ENCODE measurements at places on chromosomes 11 and 22.

DNA sequence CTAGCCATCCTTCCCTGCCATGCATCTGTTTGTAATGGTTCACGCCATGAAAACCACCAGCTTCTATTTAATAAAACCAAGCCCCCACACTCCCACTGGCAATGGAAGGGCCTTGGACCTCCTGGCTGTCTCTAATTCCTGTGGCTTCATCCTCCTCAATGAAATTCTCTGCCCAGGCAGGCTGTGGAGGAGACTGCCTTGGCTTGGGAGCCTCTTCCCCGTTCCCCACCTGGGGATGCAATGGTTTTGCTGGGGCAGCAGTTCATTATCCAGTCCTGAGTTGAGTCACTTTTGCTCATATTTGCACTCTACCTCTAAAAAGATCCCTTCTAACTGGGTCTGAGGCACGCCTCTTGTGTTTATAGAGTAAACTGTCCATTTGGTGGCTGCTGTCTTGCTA is 515.8 kb downstream of the NTM start:
- no peak for DNase-seq

DNA sequence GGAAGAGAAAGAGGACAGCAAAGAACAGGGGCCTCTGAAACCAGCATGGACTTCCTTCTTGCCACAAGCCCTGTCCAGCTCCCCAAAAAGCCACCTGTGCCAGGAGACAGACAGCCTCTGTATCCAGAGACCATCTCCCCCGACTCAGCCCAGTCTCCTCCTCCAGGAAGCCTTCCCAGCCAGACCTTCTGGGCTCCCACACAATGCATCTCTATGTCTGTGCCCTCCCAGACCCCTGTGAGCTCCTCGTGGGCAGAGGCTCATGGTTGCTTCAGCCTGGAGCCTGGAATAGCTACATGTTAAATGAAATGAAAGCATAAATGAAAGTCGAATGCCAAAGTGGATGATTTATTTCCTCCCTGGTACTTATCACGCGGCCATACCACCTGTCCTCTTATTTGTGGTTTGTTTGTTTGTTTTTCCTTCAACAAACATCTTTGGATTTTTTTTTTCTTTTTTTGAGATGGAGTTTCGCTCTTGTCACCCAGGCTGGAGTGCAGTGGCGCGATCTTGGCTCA is 7.3 kb upstream of the ARAP1 start:
- no peak for DNase-seq

DNA sequence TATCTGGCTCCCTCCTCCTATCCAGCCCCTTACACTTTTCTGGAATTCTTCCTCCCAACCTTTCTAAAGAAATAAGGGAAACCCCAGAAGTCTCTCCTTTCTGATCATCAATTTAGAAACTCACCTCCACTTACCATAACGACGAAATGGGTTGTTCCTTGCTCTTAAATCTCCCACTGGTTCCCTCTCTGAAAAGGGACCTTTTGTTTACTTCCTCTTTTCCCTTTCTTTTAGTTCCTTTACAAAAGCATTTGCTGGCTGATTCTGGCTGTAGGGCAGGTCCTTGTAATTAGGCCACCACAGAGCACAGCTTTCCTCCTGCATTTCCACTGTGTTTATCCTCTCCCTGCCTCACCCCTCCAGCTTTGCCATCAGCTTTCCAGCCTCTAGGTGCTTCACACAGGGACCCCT is 12.0 kb downstream of the JAML start:
- DNase-seq, result no peak

DNA sequence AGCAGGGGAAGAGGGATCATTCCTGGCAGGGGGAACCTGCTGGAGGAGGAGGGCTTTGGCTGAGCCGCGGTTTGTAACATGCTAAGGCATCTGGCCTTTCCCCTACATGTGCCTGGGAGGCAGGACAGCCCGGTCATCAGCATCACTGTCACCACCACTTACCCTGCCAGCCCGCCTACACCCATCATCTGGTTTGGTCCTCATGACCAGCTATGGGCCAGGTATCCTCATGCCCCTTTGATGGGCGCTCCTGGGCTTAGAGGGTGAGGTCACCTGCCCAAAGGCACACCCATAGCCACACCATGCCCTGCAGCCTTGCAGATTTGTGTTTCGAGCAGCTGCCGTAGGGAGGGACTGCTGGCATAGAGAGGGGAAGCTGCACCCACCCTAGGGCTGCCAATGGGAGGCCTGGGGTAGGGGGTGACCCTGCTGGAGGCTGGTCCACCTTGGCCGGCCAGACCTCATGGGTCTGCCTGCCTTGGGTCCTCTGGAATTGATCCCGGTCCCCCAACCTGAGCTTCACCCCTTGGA is 2.6 kb downstream of the MRGPRF start:
- no peak for DNase-seq

- no peak for DNase-seq
These were observed 108.7 kb upstream of the SNX19 start for GRCh38 chr11:131025020-131025419.

- no peak for DNase-seq
These were observed 33.2 kb downstream of the BTBD10 start for GRCh38 chr11:13429836-13430235.

DNA sequence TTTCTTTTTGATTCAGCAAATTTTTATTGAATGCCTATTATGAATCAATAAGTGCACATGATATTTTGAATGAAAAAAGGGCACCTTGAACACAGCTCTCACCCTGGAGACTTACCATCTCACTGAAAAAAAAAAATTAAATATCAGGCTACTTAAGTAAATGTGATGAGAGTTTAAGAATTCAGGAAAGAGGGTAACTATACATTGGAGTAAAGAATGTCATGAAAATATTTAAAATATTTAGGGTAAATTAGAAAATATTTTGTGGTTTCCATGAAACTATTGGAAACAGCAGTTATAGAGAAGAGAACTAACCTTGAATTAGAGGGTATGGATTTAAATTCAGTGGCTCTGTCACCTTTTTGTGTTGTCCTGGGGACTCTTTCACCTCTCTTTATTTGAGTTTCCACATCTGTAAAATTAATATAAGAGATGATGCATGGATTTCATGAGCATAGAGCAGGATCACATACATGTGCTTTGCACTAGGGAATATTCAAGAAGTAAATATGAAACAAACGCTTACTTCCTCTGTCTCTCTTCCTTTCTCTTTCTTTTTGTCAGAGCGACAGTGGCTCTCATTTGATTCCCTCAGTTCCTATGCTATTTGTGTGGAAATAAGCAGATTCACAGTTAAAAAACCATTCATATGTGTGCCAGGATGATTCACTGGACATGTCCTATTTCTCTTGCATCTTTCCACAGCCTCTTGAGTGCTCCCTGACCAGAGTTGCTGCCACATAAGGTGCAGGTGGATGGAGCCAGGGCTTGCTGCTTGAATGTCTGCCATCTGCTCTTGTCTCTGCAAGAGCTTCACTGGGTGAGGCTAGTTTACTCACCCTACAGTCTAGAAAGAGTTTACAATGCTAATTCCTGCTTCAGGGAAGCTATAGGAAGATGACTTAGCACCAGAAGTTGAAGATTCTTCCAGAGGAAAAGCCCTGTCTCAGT is 533.1 kb downstream of the ETS1 start:
- no peak for DNase-seq

- DNase-seq, result no peak
These were observed 115.2 kb upstream of the TOP3B start for GRCh38 chr22:22097727-22098228.

DNA sequence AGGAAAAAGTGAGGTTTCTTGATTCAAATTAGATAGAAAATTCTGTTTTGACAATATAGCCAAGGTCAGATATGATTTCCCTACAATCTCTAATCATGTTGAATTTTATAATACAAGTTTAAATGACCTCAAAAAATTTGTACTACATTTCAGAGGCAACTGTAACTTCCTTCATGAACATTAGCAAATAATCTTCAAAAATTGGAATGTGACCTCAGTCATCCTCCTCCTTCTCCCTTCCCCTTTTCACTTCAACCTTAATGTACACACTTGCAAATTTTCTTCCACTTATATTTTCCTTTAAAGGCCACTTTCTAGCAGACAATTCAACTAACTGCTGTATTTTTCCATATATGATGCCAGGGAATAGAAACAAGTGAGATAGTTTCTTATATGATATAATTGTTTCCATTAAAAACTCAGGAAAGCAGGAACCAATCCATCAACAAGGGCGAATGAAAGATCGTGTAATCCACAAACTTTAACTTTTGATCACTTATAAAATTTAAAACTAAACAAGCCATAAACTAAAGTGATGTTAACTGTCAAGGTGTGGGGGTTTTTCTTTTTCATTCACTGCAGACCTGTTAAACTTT is 60.3 kb downstream of the MAML2 start:
- DNase-seq, result no peak

DNA sequence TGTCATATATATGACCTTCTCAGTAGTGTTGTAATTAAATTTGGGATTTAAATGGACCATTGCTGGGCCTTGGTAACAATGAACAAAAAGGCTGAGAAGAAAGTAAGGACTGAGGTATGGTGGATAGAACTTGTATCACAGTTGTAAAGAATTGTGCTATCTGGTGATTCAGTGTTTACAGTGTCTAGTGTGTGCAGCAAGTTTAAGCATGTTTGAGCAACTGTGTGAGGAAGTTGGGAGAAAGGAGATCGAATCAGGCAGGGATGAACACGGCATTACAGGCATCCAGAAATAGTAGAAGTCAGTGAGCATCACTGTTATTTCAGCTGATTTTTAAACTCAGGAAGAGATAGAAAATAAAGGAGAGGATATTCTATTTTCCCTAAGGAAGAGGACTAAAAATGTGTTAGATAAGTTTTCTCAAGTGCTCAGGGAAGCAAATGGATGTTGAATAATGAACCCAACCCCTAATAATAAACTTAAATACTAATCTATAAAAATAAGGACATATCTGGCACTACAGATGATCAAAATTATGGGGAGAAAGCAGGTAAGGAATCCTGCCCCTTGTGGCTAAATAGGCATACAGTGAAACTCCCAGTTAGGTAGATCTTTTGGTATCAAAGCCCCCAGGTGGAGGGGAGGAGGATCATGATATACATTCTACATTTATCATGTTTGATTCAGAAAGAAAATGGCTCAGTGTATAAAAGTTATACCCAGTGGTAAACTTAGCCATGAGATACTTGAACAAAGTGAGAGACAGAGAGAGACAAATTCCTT is 361.0 kb upstream of the ANO3 start:
- DNase-seq, result no peak

GRCh38 chr11:109697140-109697843 is 275.3 kb downstream of the C11orf87 start:
- DNase-seq, result no peak

GRCh38 chr11:58577555-58578135 is 1.2 kb upstream of the ZFP91 start:
- peak; percentile 62 for DNase-seq

- DNase-seq, result no peak
These were observed 154.3 kb upstream of the NCAM1 start for GRCh38 chr11:112806876-112807275.

DNA sequence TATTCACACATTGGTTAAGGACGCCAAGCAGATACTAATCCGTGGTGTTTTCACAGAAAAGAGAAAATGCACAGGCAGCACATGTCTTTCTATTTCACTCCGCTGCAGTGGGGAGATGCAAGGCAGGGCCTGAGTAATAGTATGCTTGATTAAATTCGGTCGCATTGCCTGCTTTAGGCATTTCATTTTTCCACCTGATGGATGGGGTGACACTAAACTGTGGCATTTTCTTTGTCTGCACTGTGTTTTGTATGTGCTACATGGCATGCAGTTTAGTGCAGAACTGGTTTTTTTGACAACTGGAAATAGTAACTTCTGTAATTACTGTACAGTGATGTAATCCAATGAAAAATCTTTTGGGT is 94.9 kb downstream of the SLC17A6 start:
- no peak for DNase-seq

All from stimulated activated CD4-positive, alpha-beta T cell treated with anti-CD3 and anti-CD28 coated beads, Interleukin-12 subunit alpha, Interleukin-12 subunit beta, amount 100 ng/mL, for 48 hours (primary cell).